ENCODE measurements at places on chromosomes 6 and 20. TPM values are rescaled to one million over a fixed set of nuclear protein-coding genes. Genes with fewer than 3 reads are reported as not detected.

ABHD16B gene
- not detected for polyA plus RNA-seq

DNA sequence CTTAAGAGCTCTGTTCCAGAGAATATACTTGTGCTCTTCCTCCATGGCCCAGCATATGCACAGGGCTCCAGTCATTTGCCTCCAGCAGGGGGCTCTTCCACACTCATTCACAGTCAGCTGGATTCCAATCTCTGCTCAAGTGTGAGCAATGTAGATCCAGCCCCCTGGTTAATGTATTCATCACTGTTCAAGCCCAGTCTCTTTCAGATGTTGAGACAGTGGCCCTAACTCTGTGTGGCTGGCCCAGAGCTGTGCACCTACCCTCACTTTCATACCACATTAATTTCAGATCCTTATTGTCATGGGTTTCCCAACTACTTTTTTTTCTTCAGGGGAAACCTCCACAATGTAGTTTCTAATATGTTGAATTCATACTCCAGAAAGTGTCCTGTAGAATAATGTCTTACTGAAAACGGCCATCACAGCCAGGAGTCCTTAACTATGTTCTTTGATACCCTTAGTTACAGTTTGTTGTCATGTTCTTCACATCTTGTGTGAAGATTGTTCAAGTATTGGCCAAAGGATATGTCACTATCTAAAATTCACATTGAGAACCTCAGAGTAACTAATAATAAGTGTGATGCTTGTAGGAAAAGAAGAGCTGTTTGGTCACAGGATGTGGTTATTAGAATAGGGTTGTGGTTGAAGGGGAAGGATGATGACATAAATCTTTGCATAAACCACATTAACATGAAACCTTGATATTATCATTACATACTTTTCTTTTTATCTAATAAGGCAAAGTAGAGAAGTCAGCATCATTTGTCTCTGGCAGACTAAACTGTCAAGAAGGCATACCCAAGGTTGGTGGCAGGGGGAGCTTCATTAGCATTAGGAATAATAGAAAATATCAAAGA, 14.4 kb upstream of the HLA-DQA1 start:
- no peak for DNase-seq

- DNase-seq = no peak
These were observed 119.5 kb downstream of the PHACTR3 start for GRCh38 chr20:59723607-59724456.

DNA sequence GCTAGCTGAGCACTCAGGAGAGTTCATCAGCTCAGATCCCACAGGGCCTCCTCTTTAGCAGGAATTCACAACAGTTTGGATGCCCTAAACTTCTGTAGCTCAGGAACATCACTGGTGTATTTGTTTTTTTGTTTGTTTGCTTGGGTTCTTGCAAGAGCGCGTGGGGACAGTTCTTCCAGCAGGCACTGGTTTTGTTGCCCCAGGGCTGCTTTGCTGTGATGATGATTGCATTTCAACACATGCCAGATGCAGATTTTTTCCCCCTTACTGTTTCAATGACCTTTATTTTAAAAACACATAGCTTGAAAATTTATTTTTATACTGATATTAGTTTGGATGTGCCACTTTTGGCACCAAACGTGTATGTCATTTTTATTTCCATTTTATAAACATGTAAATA, 77.1 kb downstream of the DHX35 start:
- no peak for DNase-seq

ACTL10 gene
- 0.29 TPM for polyA plus RNA-seq

MCHR2 gene
- polyA plus RNA-seq = not detected

- DNase-seq = no peak
These were observed 942 bp downstream of the ACAT2 start for GRCh38 chr6:159762681-159763293.

DNA sequence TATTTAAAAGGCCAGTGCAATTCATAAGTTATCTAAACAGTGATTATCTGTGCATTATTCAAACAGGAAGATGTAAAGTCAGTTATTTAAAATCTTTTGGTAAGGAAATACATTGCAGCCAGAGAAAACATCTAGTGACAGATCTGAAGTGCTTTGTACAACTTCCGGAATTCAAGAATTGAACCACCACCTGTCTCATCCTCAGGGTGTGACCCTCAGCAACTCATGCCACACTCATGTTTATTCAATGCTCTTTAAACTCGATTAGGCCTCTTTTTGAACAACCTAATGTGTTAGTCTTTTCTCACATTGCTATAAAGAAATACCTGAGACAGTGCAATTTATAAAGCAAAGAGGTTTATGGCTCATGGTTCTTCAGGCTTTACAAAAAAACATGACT, 62.6 kb upstream of the GGTLC1 start:
- no peak for DNase-seq

DNA sequence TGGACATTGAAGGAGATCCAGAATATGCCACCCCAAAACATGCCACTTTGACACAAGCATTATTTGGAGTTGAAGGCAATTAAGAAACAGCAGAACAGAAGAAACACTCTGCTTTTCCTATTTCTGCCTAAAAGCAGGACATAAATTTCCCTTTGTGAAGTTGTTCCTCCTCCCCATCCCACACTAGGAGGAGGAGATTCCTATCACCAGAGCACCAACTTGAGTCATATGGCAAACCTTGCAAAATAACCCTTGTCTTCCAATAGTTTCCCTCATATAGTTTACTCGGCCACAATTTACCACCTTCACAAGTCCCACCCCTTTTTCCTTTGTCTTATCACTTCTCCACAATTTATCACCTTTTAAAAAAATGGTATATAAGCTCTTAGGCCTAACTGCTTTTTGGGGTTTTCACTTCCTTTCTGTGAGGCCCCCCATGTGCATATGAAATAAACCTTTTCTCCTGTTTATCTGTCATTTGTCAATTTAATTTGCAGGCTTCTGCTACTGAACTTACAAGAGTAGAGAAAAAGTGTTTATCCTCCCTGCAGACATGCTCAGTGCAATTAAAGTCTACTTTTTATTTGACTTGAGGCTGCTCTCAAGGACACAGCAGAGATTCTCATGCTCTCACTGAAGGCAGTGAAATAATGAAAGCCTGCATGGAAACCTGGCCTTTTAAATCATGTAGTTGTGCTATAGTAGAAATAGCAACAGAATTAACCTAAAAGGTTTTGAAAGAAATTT, 2.8 kb upstream of the RAB23 start:
- no peak for DNase-seq

DNA sequence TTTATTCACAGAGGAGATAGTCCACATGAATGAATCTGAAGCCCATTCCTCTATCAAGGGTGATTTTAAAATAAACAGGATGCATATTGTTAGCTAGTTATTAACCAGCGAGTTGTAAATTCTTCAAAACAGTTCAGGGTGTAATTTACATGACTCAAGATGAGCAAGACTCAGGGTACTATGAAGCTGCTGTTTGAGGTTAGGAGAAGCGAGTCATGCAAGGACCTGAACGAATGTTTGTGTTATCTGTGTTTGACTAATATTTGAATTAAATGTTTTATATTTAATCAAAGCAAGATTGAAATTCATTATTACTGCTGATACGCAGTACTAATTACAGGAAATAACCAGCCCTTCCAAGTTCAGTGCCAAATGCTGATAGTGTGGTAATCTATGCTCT, 191.1 kb downstream of the SAMD5 start:
- DNase-seq = no peak

BHLHE23 gene
- not detected for polyA plus RNA-seq

GRCh38 chr6:87723170-87724078, 21.4 kb upstream of the AKIRIN2 start:
- DNase-seq = no peak

DNA sequence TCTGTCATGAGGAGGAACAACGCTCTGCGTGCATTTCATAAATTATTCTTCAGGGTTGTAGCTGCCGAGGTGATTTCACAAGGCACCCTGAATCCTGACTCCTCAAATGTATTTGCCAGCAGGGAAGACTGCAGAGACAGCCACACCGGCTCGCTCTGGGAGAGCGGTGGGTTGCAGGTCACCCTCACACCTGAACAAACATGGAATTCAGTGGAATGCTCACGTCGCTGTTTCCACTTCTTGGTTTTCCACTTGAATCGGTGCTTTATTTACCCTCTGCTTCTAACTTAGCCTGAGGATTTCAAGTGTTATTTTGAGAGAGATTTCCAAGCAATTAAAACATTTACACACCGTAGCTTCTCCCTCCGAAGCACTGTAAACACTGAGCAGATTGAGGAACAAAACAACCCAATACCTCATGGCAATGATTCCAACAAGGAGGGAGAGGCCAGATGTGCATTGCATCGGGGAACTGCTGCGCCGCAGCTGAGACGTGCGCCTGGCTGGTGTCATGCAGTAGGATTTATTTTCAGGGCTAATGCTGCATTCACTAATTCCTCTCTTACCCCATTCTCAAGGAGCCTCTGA, 59.5 kb upstream of the GGTLC1 start:
- no peak for DNase-seq

SLC16A10 gene
- 29.9 TPM for polyA plus RNA-seq

LAMA4 gene
- polyA plus RNA-seq = 97.0 TPM

ECT2L gene
- polyA plus RNA-seq = 0.28 TPM

- DNase-seq = no peak
These were observed 572 bp downstream of the SLC2A4RG start for GRCh38 chr20:63740070-63740626.

DNA sequence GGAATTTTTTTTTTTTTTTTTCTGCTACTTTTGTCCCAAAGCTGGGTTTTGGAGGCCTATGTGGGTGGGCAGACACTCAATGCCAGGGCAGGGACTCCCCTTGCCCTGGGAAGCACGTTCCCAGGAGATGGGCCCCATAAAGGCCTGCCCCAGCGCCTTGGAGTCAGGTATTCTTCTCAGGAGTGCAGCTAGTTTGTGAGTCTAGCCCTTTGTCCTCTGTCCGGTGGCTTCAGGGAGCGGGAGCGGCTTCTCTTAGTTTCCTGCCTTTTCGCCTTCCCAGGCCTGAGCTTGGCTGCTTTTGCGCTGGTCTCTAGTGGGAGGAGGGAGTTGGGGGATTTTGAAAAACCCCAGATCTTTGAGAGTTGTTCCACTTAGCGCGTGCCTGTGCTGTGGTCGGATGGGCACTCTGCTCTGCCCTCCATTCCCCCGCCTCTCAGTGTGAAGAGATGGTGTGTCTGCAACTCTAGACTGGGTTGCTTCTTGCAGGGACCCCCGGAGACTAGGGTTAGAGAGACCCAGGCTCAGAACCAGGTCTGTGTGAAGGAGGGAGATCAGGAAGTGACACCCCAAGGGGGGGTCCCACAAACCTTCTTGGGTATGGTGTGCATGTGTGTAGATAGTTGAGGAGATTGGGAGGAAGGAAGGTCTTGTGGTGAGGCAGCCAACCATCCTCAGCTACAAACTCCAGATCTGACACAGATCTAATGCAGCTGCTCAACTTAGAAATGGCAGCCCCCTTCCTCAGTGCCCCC, 1.3 kb downstream of the PLCG1 start:
- no peak for DNase-seq

SLC17A1 gene
- 35.7 TPM for polyA plus RNA-seq

DNA sequence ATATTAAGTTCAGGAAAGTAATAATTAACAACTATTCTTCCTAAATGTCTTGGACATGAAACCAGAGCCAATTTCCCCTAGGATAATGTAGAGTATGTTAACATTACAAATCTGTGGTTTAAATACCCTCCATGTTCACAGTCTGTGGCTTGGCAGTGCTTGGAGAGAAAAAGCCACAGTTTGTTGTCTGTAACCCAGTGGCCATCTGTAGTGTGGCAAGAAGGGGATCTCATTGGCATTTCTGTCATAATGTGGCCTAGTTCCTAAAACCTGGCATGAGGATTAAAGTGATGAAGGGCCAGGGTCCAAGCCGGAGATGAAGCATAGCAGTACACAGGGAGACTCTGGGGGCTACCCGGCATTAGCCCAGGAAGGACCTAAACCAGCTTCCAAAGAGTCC, 31.2 kb downstream of the SYNE1 start:
- no peak for DNase-seq

DNA sequence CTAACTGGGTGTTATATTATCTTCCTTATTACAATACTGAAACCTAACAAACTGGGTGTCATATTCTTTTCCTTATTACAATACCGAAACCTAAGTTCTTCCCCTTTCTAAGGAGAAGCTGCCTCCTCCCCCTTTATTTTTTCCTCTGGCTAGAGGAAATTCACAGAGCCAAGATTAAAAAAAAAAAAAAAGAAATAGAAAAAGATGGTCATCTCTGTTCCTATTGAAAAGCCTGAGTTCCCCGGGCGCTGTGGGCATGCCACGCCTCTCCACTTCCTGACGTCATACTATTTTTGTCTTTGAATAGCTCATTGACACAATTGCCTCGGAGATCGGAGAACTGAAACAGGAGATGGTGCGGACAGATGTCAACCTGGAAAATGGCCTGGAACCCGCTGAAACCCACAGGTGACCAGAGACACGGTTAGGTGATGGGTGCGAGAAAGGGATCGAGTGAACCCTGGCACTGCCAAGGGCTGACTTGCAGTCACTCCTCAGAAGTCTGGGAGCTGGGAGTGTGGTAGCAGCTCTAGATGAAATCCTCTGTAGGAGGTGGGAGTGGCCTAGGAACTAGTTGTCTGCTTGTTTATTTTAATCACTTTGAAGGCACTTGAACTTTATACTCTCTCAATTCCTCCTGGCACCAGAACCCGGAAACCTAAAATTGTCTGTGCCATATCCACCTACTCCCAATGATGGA, 82.2 kb upstream of the NAA20 start:
- no peak for DNase-seq

WFDC10B gene
- polyA plus RNA-seq = not detected

NKAIN4 gene
- polyA plus RNA-seq = 27.0 TPM

DNA sequence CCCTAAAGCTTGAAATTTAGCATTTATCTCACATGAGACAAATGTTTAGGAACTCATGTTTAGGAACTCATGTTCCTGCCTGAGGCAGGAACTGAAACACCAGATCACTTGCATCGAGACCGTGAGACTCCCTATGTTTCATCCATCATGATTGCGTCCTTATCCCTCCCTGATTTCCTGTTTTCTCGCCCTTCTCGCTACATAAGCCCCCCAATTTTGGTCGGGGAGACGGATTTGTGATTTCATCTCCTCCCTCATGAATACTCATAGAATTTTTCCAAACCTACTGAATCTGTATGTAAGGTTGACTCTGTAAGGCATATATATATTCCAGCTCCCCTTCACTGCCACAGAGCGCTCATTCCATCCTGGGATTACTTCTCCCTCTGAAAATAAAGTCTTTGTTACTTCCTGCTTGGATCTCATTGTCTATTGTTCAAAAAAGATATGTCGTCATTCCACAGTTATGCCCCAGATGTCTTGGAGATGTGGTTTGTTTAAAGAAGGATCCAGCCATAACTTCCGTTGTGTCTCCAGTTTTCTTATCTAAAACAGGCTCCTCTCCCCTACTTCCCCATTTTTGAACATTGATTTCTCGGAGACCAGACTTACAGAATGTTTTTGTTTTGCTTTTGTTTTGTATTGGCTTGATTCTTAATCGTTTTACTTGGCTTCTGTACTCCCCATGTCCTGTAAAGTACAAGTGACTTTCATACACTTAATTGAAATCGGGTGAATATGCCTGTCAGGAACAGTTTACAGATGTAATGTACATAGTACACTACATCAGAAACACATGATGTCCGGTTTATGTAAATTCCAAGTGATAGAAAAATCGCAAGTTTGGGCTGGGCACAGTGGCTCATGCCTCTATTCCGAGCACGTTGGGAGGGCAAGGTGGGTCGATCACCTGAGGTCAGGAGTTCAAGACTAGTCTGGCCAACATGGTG, 118.7 kb downstream of the HFE start:
- DNase-seq = no peak

GRCh38 chr6:25199544-25199943, 79.6 kb upstream of the CARMIL1 start:
- no peak for DNase-seq

GRCh38 chr20:13784893-13785715, at the start of the genes ESF1 and NDUFAF5:
TSS of gene ESF1 (minus strand) at chr20:13784919. CDS start at chr20:13783140, 1,779 bp downstream.
TSS of gene NDUFAF5 (plus strand) at chr20:13785028. CDS start at chr20:13785069, 41 bp downstream.
- DNase-seq = peak; percentile 96

AIG1 gene
- 116 TPM for polyA plus RNA-seq
